Anterior cingulate cortex (tissue), 58 donors: ENCODE measurements at places on chromosomes 12 and 14.

DNA sequence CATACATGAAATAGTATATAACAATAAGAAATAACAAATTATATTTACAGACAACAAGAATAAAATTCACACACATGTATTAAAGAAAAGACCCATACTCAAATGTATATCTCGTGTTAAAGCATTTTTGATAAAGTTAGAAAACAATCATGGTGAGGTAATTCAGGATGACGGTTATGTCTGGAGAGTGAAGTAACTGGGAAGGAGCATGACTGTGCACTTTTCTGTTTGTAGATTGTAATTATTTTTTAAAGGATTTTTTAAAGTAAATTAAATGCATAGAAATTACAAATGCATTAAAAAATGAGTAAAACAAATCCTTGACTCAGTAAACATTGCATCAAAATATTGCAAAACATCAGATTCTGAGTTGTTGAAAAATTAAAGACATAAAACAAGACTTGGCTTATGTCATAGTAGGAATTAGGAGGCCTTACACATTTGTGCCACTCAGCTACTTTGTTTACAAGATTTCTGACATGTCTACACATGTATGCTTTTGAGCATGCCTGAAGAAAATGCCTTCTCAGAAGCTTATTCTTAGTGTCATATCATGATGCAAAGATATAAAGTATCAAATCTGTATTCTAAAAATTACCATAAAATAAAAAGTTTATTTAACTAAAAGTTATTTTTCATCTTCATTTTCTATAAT, 1325.1 kb downstream of the SLC16A7 start:
- DNase-seq = no peak

- DNase-seq = no peak
These were observed 52.6 kb upstream of the KCNJ8 start for GRCh38 chr12:21827083-21827482.

DNA sequence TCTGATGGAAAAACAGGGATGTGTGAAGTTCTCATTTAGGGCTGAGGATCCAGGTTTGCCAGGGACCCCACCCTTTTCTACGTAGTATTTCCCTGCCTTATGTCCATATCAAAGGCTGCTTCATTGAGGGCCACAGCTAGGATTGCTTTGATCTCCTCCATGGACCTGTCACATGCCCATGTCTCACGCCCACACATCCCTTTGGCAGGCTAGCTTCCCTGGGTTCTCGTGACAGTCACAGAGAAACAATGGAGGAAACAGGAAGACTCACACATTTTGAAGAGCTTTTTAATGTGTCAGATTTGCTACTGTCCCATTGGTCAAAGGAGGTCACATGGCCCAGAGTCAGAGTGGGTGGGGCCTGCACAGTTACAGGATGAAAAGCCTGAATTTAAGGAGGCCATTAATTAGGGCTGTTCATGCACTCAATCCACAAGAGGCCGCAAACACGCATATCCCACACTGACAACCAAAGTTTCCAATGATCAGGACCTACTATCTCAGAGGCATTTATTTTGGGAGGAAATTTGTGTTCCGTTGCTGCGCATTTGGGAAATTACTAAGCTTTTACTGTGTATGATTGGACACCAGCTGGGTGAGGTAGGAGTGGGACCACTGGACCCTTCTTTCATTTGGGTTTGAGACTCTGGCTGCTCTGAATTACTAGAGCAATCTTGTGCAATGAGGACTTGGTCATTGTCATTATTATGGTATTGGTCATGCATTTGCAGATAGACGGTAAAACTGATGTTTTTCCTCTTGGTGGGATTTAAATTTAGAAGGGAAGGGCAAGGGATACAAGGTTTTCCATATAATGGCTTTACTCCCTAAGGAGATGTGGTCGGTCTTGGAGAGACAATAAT, 266.2 kb downstream of the KTN1 start:
- DNase-seq = no peak

- DNase-seq = no peak
These were observed 85.4 kb downstream of the C12orf50 start for GRCh38 chr12:87943762-87944161.

DNA sequence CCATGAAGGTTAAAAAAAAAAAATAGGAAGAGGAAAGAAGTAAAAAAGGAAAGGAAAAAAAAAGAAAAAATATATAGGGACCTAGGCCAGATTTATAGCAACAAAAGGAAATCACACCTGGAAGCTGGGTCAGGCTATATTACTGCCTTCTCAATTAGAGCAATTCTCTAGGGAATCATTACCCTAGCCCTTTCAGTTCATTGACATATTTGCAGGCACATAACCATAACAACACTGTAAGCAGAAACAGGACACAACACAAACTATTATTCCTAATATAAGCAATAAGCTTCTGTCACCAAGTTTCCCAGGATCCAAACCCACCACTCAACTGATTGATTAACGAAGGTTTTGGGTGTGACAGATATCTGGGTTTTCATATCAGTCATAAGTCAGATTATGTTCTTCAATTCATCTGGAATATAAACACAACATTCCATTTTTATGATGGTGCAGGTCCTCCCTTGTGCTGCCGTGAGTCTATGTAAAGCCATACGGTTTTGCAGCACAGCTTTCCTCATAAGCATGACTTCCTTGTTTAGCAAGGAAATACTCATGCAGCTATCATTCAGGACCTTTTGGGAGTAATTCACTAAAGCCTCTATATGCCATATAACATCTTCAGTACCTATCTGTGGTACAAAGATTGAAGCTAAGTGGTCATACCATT, 4.2 kb downstream of the PCNX4 start:
- DNase-seq = no peak

DNA sequence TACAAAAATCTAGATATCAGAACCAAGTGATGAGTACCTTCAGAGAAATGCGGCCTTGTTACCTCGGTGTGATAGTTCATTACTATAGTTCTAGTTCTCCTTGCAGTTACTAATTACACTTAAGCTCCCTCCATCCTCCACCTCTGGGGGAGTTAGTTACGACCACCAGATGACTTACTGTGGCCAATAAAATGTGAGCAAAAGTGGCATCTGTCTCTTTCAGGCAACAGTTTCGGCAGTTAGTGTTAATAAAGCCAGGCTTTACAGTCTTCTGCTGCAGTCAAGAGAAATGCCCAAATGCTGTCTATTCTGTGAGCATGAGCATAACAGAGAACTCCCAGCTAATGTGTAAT, 6.0 kb downstream of the TXNDC16 start:
- DNase-seq = no peak

DNA sequence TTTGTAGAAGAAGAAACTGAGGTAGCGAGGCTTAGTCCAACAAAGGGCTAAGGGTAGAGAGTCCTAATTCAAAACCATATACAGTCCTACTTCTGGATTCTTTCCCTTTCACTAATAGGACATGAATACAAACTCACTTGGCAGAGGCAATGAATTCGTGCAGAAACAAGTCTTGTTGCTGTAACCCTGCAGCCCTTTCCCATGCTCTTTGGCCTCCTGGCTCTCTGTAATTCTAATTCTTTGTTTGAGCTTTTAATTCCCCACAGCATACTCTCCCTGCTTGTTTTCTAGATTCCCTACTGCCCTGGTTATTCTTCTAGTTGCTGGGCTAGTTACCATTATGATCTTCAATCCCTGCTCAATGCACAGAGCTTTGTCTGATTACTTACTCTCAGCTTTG, 381.4 kb downstream of the ETNK1 start:
- no peak for DNase-seq

DNA sequence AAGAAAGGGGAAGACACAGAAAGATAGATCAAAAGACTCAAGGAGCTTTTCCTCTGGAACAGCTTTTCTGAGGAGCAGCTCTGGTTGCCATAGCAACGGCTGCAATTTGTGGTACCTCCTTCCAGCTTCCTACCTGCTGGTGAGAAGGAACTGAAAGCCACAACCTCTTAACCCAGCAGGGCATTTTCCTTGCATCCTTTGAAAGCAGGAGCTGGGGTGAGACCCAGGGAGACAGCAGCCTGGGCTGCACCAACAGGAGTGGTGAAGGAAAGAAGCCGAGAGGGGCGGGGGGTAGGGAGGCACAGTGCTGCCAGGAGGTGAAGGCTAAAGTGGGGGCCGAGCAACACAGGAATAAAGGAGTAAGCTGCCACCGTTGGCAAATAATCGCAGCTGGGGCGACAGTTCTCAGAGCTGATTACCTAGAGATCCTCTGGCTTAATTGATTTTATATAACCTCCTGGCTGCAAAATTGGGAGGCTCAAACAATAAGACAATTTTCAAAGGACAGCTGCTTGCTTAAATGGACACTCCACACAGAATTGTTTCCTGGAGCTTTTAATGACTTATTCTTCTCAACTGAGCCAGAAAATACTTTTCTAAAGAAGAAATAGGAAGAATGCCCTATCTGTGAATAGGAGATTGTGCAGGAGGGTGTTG, 129.4 kb downstream of the RPAP3 start:
- no peak for DNase-seq

DNA sequence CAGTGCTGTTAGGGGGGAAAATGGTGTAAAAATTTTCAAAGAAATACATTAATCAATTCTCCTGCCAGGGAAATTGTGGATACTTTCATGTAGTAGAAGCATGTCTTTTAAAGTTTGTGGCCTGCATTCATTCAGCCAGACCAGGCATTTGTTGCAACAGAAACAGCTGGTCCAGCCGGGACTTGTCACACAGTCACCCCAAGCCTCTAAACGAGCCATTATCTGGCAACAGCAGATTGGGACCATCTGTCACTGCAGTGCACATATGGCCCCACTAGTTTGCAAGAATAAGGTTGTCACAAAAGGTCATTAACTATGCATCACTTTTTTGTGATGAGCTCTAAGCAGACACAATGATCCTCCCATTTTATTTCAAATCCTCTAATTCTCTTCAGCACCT, 193.9 kb downstream of the PHLDA1 start:
- no peak for DNase-seq

DNA sequence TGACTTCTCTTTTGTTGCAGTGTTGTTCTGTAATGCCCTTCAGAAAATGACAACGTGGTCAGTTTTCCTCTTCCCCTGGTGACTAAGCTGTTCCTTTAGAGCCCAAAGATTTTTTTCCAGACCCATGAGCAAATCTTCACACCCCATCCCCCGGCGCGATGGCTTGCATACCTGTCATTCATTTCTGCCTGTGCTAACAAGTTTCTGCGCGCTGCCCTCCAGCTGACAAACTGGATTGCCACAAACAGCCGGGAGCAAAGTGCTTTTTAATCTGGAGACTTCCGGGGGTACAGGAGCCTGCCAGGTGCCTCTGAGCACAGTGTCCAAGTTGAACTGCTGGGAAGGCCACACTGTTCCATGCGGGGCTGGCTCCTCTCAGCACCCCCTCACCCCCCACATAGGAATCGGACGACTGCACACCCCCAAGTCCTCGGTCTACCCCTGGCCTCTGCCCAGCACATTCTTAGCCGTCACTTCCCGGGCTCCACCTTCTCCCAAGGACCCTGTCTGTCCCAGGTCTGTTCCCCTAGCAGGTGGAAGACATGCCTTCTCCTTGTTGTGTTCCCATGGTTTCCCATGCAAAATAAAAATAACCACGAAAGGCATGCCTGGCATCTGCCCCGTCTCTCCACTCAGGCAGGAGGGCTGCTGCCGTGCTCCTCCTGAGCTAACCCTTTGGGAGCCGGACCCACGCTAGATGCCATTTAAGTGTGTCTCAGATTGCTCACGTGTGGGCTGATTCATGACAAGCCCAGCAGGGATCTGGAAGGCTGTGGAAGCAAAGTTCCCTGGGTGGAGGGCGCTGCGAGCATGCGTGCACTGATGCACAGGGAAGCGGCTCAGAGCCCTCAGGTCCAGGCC, 14.1 kb downstream of the RILPL1 start:
- DNase-seq = no peak

GRCh38 chr12:3920351-3921150, 47.4 kb upstream of the PARP11 start:
- DNase-seq = no peak

DNA sequence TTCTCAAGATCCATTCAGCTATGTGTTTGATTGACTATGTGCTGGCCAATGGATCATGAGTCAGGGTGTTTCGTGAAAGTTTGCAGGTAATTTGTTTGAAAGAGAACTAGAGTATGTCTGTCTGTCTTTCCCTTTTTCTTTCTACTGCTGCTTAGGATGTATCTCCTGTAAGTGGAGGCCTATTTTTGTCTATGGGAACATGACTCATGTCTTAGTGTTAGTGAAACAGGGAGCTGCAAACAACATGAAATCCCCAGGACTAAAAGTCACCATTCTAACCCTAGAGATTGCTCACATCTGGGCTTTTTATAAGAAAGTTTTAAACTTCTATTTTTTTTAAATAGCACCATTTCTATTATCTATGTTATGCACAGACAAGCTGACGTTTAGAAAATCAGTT, 333.0 kb downstream of the CCER1 start:
- DNase-seq = no peak

DNA sequence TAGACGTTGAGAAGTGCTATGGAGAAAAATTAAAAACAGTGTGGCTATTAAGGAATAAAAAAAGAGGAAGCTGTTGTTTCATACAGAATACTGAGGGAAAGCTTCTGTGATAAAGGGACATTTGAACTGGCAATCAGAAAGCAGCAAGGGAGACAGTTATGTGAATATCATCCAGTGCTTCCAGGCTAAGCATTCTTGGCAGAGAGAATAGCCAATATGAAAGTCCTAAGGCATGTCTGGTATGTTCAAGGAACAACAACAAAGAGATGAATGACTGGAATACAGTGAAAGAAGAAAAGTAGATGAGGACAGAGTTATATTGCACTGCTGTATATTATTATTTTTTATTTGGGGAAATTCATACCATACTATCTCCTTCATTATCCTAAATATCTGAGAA, 23.9 kb downstream of the SCAF11 start:
- DNase-seq = no peak

DNA sequence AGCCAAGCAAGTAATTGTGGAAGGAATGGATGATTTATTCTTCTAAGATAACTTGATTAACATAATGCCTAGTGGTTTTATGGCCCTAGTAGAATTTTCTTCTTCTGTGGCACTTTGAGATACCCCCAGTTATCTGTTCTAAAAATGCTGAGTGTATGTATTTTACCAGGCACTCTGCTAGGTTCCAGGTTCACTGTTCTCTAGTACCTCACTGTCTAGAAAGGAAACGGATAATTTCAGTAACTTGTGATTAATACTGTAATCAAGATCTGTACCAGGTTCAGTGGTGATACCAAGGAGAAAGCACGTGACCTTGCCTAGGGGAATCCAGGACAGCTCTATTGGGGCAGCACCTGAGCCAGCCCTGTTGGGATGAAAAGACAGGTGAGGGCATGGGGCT, 8.0 kb downstream of the ANO6 start:
- DNase-seq = no peak
